ENCODE measurements at places on chromosomes 6 and 20.

DNA sequence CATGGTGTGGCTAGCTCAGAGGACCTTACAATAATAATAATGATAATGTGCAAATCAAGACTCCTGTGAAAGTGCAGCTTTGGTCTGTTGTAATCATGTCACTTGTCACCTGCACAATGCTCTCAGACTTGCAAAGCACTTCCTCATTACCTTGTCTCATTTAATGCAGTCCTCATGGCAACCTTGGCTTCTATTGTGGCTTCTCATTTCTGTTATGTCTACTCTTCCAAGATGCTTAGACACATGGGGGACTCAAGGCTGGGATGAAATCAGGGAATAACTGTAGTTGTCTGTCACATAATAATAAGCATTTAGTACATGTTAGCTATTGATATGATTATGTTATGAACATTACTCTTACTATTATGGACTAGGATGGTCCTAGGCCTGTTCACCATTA, 484.2 kb downstream of the PTPRT start:
- no peak for DNase-seq

- no peak for DNase-seq
Measured at GRCh38 chr6:16651871-16652270, 109.4 kb downstream of the ATXN1 start.

- DNase-seq, result no peak
Measured at GRCh38 chr6:89197141-89197540, 20.0 kb downstream of the GABRR1 start.

DNA sequence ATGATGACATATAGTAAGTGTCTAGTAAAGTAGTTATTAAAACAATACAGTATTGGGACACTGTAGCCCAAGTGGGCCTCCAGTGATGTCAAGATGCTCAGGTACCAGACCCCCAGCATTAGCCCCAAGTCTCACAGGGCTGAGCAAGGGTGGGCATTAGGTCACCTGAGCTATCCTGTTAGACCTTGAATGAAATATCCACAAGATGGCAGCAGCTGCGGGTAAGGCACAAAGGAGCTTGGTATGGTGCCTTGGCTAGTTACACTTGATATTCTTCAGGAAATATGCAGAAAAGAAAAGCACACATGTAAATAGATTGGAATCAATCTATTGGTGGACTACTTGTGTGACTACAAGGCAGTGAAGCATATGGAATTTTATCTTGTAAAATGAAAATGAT, 701.8 kb upstream of the ADGRB3 start:
- no peak for DNase-seq

DNA sequence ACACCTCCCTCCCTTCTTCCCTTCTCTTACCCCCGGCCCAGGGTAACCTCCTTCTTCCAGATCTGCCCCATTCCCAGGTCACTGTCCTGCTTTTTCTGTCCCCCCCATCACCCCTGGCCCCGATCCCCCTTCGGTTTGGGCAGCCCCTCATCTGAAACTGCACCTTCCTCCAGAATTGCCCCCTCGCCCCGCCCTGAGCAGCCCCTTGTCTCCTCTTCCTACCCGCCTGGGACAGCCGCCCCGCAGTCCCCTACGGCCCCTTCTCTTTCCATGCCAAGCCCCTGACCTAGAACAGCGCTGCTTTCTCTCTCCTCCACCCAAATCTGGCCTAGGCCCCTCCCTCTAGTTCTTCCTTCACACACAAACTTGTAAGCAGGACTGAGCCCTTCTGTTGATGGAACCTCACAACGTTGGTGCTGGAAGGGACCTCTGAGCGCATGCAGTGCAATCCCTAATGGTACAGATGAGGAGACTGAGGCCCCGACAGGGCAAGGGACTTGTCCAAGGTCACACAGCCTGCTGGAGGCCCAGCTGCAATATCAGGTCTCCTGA, 630 bp downstream of the PPP2R5D start:
- DNase-seq, result no peak
